ENCODE measurements at places on chromosomes 3 and 15.

GRCh38 chr3:107988460-107989175, 102.2 kb downstream of the CD47 start:
- no peak for DNase-seq

DNA sequence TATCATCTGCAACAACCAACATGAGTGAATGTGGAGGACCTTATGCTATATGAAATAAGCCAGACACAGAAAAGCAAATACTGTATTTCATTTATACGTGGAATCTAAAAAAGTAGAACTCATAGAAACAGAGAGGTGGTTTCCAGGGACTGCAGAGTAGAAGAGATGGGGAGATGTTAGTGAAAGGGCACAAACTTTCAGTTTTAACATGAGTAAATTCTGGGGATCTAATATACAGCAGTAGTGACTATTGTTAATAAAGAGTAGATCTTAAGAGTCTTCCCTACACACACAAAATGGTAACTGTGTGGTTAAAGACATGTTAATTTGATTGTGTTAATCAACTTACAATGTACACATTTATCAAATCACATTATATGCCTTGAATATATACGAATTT, 20.9 kb upstream of the MELTF start:
- DNase-seq: no peak

DNA sequence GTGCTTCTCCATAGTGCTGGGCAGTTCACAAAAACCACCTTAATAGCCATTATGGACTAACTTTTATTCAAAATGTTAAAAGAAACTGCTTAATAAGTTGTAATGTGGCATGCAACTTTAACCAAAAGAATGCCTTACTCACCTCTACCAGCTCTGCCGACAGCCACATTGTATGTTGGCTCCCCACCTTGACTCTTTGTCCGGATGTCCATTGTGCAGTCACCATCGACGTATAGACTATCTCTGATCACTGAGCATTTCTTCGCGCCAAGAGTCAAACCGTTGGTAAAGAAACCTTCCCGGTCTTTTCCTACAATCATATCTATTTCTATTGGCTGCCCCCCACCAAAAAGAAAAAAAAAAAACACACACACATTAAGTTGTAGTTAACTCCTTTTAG, 2.5 kb downstream of the PFN2 start:
- DNase-seq: no peak

GRCh38 chr3:64684715-64685261, 3.0 kb downstream of the ADAMTS9 start:
- no peak for DNase-seq

DNA sequence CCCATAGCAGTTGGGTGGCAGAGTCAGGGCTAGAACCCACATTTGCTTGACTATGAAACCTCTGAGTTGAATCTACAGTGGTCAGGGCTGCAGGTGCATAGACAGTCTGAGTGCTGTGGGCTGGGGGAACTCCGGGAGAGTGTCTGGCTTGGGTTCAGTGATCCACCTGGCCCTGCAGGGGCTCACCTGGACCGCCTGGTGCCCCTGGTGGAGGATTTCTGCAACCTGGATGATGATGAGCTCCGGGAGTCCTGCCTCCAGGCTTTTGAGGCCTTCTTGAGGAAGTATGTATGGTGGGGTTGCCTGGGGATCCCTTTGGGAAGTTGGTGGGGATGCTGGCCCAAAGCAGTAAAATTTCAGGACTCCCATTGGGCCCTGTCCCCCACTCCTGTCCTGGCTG, 16.3 kb downstream of the CAND2 start:
- no peak for DNase-seq

GRCh38 chr3:46484911-46485778, 12.6 kb upstream of the RTP3 start:
- no peak for DNase-seq

- DNase-seq: no peak
These were observed 317.3 kb downstream of the FGF12 start for GRCh38 chr3:192409838-192410683.

DNA sequence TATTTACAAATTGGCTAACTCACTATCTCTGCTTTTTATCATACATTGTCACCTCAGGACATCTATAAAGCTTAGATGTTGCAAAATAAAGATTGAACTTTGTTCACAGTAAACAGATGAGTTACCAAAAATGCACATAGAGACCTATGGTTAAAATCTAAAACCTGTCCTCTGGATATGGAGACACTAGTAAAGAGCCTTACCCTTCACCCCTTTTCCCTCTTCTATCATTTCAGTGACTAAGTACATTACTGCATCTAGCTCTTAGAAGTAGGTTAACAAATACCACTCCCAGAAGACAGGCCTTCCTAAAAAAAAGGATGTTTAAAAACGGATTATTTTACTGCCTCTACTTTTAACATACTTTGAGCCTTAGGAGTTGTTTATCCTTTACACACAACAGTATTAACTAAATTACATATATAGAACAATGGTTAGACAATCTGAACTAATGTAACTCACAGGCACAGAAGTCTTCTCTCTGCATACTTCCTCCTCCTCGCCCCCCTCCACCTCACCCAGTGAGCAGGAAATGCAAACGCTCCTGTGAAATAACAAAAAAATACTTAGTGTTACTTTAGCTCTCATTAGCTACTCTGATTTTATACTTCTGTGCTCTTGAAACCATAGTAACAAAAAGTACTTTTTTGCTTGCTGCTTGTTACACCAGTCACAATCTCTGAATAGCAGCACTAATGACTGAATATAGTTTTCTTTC, 23.3 kb downstream of the IREB2 start:
- no peak for DNase-seq

GRCh38 chr3:143433787-143434378, 314.3 kb downstream of the CHST2 start:
- DNase-seq: no peak

GRCh38 chr3:58624550-58624949, 42.0 kb downstream of the FAM3D start:
- DNase-seq: no peak

GRCh38 chr3:177946936-177947335, 589.3 kb upstream of the KCNMB2 start:
- no peak for DNase-seq

DNA sequence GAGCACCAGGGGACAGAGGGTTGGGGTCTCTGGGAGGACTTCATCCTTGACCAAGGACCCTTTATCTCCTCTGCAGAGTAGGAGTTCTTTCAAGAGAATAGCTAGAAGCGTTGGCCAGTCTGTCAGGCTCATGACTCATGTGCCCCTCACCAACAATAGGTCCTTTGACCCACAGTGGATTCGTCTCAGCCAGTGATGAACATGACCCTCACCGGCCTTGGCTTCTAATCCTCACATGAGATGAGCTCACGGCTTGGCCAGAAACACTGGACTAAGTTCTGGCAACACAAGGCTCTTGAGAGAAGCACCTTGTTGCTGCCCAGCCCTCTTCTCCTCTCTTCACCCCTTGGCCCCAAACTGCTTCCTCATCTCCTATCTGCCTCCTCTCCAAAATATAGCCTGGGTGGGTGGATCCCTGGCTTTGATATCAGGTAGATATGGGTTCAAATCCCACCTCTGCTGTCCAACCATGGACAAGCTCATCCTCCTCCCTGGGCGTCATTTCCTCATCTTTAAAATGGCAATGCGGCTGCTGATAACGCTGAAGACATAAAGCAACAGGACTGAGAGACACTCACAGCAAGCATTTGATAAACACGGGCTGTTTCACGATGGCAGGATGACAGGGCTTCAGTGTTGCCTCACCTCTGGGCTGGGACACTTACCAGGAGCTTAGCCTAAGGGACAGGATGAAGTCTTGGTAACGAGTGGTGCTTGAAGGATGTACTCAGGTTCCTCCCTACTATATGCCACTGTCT, 446.7 kb upstream of the PROK2 start:
- DNase-seq: no peak

DNA sequence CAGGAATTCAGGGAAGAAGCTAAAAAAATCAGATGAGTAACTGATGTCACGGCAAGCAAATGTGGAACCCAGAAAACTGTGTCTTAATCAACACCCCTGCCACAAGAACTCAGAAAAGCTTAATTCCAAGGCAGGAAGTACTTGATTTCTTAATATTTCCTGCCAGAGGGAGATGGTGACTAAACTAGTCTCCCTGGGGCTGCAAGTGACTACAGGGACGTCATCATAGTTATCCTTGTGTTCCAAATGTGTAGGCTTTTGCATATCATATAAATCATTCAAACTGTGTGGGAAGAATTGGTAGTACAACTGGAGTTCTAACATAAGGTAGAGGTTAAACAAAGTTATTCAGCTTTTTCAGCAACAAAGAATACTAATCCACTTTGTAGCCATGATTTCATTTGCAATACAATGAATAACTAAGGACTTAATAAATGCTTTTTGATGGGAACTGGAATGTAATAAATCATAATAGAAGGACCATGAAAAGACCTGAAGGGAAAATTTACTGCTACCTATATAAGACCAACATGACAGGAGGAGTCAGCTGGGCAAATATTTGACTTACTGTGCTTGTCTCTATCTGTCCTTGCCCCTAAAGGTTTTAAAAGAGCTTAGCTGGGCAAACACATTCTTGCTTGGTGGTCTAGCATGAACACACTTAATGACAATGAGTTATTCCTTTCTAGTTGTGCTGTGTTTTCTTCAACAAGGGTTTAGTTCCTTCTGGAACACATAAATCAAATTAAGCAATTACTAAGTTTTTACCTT, 76.0 kb upstream of the NECTIN3 start:
- no peak for DNase-seq

- DNase-seq: no peak
These were observed 114.0 kb upstream of the OSTN start for GRCh38 chr3:191085091-191085490.

- DNase-seq: no peak
These were observed 28.7 kb downstream of the ADAMTSL3 start for GRCh38 chr15:83682476-83683088.

- no peak for DNase-seq
These were observed 183.8 kb upstream of the IL12A start for GRCh38 chr3:159804726-159805410.

DNA sequence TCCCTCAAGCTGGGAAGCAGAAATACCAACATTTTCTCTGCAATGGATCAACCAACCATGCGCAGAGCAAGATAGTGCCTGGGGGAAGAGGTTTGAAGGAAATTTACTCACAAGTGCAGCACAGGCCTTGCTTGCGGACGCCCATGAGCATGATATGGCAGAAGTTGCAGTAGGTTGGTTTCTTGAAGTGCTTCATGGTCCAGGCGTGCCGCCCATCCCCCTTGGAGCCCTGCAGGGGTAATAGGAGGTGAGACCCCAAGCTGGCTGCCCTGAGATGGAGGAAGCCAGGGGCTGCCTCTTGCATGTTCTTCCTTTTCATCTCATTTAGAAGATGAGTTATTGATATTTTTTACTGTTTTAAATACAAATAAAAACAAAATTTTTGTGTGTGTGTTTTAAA, 86.6 kb downstream of the DGKG start:
- DNase-seq: no peak

DNA sequence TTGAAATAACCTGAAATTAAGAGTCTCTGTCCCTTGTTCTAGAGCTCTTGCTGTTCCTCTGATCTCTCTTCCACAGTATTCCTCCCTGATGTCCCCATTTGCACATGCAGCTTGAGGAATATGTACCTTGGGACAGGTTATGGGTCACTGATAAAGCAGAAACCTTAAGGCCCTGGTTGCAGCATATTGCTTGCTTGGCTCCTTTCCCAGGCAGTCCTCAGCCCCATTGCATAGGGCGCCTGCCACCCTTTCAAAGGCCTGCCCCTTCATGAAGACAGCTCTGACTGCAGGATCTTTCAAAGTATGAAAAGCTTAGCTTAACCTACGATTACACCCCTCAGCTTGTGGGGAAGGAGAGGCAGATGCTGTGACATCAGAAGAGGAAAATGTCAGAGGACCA, 51.6 kb downstream of the WDR76 start:
- DNase-seq: no peak

DNA sequence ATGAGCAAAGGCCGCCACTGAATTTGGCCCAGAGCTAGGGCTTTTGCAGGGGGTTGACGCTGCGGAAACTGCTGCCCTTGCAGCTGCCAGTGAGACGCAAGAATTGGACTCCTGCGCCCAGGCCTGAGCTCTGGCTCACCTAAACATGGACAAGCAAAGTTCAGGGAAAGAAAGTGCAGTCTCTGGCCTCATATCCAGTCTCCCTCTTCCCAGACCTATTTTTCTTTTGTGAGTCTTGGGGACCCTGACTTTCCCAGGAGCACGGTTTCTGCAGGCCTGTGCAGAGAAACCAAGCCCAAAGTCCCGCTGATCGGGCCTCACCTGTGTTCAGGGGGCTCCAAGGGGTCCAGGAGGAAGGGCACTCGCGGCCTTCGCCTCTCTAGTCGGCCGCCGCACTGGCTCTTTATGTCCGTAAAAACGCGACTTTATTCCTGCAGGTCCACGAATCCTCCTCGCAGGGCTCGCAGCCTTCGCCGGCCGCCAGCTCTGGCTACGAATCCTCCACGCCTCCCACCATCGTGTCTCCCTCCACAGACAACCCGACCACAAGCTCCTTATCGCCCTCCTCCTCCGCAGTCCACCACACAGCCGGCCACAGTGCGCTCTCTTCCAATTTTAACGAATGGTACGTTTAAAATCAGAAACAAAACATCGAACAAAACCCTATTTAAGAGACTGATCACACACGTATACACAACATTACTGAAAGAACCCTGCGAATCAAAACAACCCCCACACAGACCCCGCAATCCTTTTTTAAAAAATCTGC, 3.9 kb downstream of the ZIC1 start:
- no peak for DNase-seq

- no peak for DNase-seq
These were observed 521.9 kb upstream of the PROK2 start for GRCh38 chr3:72306800-72307341.

GRCh38 chr15:38558372-38559059, 6.1 kb downstream of the RASGRP1 start:
- no peak for DNase-seq

DNA sequence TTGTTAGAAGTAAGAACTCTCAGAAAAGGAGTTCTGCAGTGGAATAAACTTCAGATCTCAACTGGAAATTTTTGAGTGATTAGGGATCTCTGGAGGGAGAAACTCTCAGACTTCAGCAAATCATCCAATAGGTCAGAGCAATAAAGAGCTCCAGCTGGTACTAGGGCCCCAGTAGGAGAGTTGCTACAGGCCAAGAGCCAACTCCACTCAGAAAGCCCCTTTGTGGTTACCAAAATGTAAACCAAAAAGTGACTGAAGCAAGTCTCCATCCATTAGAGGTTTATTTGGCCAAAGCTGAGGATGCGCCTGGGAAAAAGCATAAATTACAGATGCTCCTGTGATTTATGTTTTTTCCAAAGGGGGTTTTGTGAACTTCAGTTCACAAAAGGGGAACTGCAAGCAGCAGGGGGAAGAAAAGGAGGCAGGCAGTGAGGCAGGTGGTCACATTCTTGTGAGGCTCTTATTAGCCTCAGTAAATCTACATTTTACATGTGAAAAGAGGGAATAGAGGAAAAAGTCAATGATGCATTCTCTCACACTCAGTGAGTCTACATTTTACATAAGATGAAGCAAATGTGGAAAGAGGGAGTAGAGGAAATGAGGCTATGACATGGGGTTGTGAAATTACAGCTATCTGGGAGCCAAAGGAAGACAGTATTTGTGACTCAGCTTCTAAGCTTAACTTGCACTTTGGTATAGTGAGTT, 92.4 kb upstream of the DAZL start:
- DNase-seq: no peak

GRCh38 chr3:90080988-90081387, 973.6 kb downstream of the EPHA3 start:
- DNase-seq: no peak
